Left renal cortex interstitium (tissue), 4 donors: ENCODE measurements at places on chromosomes 5 and 9.

DNA sequence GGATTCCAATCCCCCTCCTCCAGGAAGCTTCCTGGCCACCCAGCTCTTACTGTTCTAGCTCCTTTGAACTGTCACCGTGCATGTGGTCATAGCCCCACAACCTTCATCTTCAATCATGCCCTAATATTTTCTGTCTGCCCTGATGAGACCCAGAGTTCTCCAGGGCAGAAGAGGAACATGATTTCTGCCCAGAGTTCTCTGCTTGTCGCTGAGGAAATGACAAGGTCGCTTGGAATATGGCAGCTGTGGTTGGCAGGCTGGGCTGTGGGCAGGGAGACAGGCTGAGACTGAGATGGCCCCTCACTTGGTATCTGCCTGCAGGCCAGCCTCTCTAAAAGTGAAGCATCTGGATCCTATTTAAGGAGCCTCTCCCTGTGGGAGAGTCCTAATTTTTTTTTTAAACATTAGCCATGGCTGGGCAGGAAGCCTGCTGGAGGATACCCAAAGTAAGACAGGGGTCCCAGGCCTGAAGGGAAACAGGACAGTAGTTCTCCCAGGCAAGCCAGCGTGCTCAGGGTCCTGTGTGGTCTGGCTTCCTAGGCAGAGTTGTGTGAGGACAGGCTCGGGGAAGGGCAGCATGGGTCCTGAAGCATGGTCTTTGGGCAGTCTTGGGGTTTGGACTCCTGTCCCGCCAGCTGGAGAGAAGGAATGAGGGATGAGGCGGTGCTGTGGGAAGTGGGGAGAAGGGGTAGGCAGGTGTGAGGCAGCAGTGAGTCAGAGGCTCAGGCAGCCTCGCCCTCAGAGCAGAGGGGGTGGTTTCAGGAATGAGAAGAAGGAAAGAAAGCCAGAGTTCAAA, 242.1 kb downstream of the FSTL4 start:
- DNase-seq = no peak

GRCh38 chr5:139061274-139061673, 136.9 kb downstream of the SIL1 start:
- DNase-seq = no peak

DNA sequence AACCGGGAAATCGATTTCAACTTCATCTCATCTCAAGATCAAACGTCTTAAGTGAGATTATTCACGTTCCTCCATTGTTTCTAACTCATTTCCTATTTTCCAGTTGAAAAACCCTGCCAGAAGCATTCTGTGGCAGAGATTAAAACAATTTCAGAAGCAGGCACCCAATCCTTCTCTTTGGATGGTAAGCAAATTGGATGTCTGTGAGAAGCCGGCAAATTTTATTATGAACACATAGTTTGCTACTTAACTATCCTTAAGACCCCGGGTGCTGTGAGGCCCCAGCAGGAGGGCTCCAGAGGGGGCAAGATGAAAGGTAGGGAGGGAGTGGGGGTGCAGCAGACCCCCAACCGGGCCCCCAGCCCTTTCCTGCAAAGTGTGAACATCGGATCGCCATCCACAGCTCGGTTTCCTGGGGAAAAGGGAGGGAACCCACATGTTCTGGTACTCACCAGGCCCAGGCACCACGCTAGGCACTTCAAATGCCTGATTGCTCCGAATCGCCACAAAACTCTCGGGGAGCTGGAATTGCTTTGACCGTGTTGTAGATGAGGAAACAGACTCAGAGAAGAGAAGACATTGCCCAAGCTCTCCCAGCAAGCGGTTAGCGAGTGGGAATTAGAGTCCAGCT, 167.1 kb upstream of the MVB12B start:
- no peak for DNase-seq

GRCh38 chr9:133260334-133261102, 14.5 kb downstream of the ABO start:
- DNase-seq = no peak

- DNase-seq = no peak
These were observed 71.3 kb downstream of the ERP44 start for GRCh38 chr9:100027543-100027942.

DNA sequence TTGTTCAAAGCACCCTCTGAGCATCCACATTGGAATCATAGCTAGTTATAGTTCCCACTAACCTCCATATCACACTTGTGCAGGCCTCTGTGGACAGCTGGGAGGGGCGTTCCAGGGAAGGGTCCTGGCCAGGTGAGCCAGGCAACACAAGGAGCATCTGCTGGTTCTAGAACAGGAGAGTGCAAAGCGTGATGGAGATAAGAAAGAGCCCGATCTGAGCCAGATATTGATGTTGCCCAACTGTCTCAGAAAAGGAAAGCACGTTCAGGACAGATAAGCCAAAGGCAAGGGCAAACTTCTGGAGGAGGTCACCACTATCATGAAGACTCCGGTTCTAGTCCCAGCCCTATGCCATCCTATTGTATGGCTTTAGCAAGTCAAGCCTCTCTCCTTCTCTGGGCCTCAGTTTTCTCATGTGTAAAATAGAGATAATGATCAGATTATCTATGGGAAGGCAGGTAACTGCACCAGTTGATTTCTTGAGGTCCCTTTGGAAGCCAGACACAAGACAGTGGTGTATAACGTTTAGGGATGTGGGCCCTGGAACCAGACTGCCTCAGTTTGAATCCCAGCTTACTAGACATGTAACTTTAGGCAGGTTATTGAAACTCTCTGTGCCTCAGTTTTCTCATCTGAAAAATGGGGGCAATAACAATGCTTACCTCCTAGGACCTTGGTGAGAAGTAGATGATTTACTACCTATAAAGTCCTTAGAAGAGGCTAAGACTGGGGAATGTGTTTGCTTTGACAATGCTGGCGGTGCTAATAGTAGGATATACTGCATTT, 19.8 kb downstream of the GABBR2 start:
- no peak for DNase-seq

- no peak for DNase-seq
These were observed 87.5 kb downstream of the SIL1 start for GRCh38 chr5:139110526-139111168.
